Dorsolateral prefrontal cortex (tissue), 122 donors: ENCODE measurements at places on chromosomes 4 and X. TPM values are rescaled to one million over a fixed set of nuclear protein-coding genes. Genes with fewer than 3 reads are reported as not detected.
A peak's percentile ranks its signal among the peaks of the same experiment; 100 is the strongest.

TDO2 gene
- total RNA-seq, result 6.1 TPM

NIPAL1 gene
- total RNA-seq, result 0.98 TPM

OPRPN gene
- total RNA-seq, result not detected

WNK3 gene
- total RNA-seq, result 19.5 TPM

MGAT4D gene
- not detected for total RNA-seq

TLR3 gene
- 3.5 TPM for total RNA-seq

MRPS18C gene
- 56.0 TPM for total RNA-seq

NLGN3 gene
- total RNA-seq, result 51.3 TPM

ARAP2 gene
- total RNA-seq, result 175 TPM

- no peak for DNase-seq
These were observed 76.9 kb downstream of the RRAGB start for GRCh38 chrX:55794405-55794804.

GRCh38 chrX:102712981-102713625, 855 bp downstream of the GPRASP2 start:
- DNase-seq, result peak; percentile 64

- no peak for DNase-seq
These were observed 11.4 kb downstream of the FAM120C start for GRCh38 chrX:54171527-54172250.

- DNase-seq, result no peak
These were observed 15.7 kb upstream of the EDA start for GRCh38 chrX:69600182-69600581.

DNA sequence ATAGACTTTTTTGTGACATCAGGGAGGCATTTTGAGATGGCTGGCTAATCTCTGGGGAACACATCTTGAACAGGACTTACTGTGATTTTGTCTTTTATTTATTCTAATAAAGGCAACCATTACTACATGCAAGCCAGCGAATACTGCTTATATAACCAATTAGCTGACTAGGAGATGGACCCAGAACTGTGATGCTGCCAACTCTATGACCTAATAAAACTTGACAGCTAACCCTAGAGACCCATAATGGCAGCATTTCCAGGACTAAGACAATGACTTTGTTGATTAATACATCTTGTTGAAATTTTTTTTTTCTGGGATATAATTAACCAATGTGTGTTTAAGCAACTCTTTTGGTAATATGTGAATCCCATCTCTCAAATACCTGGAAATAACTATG, 584.6 kb downstream of the PRR32 start:
- DNase-seq, result no peak

GRCh38 chrX:78945186-78945912, at the start of gene P2RY10:
P2RY10 (plus strand) TSS chrX:78945391; CDS start chrX:78960521, 15,130 bp downstream.
- DNase-seq, result no peak

DNA sequence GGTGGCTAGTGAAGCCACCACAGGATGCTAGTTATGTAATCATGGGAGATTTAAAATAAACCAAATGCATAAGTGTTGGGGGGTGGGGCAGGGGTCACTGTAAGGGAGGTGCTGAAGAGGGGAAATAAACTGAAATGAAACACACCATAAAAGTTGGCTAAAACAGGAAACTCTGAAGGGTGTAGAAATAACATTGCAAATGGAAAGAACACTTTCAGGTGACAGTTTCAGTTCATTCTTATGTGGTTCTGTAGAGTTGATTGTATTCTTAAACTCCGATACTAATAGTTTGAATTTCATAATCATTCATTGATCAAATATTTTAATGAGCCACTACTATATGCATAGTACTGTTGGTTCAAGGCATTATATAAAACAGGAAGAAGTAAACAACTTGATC, 80.1 kb downstream of the HDAC8 start:
- no peak for DNase-seq

DNA sequence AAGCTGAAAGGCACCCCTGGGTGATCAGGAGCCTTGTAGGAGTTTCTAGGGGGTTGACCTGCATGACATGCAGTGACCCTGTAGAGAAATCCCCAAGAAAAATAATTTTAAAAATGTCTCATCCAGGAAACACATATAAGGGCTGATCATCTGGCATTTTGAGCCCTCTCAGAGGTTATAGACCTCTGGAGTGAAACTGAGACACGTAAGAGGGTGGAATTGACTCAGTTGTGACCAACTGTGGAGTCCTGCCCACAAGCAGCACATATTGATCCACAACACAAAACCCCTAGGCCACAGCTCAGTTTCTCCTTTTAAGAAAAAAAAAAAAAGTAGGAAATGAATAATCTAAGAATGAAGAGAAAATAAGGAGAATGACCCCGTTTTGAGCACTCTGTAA, 32.5 kb upstream of the MTMR8 start:
- DNase-seq, result no peak

DNA sequence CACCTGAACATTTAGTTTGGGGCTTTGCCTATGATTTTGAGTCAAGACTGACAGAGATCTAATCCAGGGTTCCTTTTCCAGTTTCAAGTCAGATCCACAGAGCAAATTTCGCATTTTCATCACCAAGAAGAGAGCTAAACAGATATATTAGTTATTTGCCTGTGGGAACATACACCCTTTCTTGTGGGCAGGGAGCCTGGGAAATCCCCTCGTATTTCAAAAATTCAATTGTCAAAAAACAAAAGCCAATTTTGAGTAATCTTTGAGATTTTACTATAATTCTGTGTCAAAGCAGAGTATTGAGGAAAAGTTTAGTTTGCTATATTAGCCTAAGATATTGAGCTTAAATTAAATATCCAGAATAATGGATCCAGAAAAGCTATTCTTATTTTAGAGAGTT, 56.6 kb downstream of the AFM start:
- DNase-seq, result no peak

DNA sequence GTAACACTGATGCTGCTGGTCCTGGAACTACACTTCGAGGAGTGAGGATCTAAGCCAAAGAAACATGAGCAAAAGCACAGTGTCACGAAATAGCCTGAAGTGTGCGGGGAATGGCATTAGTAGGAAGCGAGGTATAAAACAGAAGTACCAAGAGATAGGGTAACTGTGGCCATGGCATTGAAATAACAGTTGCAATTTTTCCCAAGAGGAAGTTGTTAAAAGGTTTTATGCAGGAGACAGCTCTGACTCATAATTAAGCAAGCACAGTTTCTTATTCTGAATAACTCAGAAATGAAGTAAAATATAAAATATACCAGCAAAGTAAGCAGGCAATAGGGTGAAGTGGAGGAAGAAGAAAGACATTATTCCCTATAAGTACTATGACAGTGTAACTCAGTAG, 90.3 kb upstream of the TMEM150C start:
- no peak for DNase-seq

DNA sequence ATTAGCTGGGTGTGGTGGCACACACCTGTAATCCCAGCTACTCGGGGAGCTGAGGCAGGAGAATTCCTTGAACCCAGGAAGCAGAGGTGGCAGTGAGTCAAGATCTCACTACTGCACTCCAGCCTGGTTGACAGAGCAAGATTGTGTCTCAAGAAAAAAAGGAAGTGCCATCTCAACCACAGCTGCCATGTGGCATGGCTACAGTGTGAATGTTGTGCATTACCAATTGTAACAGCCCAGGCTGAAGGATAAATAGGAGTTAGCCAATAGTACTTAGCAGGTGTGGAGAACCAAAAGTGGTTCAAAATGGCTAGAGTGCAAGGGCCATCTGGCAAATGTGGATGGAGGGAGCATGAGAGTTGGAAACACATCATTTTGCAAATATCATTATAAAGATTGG, 28.9 kb downstream of the SLC25A5 start:
- DNase-seq, result no peak

GRCh38 chr4:145481942-145482208, 222 bp downstream of the SMAD1 start:
- no peak for DNase-seq

GRCh38 chrX:66200855-66201795, 37.1 kb downstream of the HEPH start:
- DNase-seq, result no peak

GRCh38 chr4:111838406-111838930, 306.8 kb upstream of the FAM241A start:
- DNase-seq, result no peak

GRCh38 chrX:130079824-130080406, 30.4 kb downstream of the ELF4 start:
- peak; percentile 61 for DNase-seq

DNA sequence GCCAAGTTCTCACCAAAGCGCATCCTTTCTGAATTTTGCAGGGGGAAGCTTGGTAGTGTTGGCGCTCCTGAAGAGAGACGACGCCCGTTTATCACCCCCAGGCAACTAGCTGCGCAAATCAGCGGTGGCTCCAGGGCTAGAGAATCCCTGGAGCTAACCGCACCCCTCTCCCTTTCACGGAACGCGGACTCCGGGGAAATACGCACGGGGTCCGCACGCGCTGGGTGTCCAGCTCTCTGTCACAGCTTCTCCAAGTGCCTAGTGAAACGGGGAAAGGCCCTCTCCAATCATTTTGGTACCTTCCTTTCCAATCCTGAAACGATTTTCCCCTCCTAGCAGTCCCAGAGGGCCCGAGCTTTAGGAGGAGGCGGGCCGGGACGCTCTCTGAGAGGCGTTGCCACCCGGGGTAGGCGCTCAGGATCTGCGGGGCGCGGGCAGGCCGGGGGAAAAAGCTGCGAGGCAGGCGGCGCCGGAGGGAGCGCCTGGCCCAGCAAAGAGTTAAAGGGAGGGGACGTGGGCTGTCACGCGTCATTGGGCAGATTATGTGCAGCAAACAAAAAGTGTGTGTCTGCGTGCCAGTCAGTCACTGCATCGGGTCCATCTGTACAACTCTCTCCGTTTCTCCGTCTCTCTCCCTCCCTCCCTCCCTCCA, at the start of gene PRDM8:
PRDM8 (plus strand) TSS at position 582 of the 652 bp plus-strand sequence. CDS start 2,578 bp downstream, outside the sequence.
- peak; percentile 83 for DNase-seq

DNA sequence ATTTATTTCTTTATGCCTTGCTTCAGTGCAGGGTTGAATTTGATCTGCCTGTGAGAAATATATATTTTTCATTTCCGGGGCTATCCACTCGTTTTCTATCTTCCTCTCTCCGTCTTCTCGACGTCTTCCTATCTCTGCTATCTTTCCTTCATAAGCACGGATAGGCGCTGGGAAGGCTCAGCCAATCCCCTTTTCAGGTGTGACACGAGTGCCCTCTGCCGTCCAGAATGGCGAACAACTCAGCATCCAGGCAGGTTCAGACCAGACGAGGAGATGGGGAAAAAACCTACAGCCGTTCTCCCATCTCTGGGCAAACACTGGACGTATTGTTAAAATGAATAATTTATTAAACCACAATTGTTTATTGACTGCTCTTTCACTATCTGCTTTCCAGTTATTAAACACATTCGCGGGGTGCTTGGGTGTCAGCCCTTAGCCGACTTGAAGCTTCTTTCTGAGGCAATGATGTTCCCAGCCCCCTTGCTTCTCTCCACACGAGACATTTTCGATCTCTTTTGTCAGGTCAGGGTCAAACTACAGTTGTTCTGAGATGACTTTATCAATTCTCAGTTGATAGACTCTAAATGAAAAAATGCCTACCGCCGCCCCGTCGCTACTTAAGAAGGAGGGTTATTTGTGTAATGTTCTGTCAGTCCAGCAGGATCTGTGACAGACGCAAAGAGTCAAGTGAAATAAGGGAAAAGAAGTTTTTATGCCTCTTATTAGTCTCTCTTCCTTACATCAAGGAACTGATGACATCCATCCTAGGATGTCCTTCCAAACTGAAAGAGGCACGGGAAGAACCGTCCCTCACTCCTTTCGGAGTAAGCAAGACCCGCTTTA, 96.3 kb upstream of the NOCT start:
- peak; percentile 86 for DNase-seq

DNA sequence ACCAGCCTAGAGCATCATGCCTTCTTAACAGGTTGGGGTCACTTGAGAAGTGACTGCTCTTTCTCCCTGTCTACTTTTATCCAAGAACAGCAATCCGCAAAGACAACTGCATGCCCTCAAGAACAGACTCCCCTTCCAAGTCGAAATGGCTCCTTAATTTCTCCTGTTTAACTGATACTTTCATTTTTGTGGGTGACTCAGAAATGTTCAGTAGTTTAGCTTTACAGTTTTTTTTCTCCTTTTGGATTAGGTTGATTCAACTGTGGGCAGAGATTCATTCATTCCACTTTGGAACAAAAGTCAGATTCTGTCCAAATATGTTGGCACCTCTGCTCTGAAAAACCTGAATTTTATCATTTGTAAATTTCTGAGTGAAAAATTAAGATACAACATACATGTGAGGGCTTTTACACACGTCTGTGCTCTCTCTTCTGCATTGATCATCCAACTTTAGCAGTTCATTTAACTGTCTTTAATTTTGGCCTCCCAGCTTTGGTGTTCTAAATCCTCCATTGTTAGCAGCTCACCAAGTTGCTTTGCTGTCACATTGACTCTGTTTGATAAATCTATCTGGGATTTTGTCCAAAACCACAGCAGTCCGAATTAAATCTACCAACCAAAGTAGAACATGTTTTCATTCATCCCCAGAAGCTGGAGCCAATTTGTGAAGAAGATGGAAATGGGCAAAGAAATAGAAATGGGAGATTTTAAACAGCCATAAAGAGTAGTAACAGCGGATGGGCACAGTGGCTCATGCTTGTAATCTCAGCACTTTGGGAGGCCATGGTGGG, 50.0 kb downstream of the HOPX start:
- DNase-seq, result no peak
